ENCODE measurements at places on chromosomes 4 and X.
A peak's percentile ranks its signal among the peaks of the same experiment; 100 is the strongest.

GRCh38 chrX:94121799-94122198 is 447.8 kb downstream of the FAM133A start:
- DNase-seq = no peak

GRCh38 chrX:148930206-148930729 is 429.9 kb downstream of the AFF2 start:
- no peak for DNase-seq

- no peak for DNase-seq
Observed at GRCh38 chr4:107366016-107366735, 330.1 kb upstream of the DKK2 start.

- DNase-seq = no peak
Observed at GRCh38 chr4:126969360-126970235, 663.2 kb upstream of the INTU start.

GRCh38 chr4:75071317-75071716 is 138.4 kb downstream of the PARM1 start:
- no peak for DNase-seq

DNA sequence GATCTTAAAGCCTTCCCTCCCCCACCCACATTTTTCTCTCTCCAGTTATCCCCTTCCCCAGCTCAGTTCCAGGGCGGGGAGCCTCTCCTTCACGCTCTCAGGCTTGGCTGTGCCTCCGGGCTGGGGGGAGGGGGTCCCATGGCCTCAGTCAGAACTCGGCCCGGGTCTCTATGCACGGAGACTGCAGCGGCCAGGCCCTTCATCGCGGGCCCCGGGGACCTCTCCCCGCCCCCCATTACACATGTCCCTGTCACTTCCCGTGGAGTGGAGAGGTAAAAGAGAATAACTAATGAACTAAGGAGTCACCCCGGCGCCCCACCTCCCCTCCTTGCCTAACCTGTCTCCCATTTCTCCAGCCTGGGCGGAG is 838 bp upstream of the PRICKLE3 start:
- DNase-seq = no peak

GRCh38 chr4:102404431-102404969 is 59.2 kb upstream of the SLC39A8 start:
- no peak for DNase-seq

GRCh38 chrX:19792412-19792811 is 95.0 kb downstream of the SH3KBP1 start:
- no peak for DNase-seq

- DNase-seq = no peak
Observed at GRCh38 chrX:120690941-120691340, 61.1 kb upstream of the C1GALT1C1 start.

DNA sequence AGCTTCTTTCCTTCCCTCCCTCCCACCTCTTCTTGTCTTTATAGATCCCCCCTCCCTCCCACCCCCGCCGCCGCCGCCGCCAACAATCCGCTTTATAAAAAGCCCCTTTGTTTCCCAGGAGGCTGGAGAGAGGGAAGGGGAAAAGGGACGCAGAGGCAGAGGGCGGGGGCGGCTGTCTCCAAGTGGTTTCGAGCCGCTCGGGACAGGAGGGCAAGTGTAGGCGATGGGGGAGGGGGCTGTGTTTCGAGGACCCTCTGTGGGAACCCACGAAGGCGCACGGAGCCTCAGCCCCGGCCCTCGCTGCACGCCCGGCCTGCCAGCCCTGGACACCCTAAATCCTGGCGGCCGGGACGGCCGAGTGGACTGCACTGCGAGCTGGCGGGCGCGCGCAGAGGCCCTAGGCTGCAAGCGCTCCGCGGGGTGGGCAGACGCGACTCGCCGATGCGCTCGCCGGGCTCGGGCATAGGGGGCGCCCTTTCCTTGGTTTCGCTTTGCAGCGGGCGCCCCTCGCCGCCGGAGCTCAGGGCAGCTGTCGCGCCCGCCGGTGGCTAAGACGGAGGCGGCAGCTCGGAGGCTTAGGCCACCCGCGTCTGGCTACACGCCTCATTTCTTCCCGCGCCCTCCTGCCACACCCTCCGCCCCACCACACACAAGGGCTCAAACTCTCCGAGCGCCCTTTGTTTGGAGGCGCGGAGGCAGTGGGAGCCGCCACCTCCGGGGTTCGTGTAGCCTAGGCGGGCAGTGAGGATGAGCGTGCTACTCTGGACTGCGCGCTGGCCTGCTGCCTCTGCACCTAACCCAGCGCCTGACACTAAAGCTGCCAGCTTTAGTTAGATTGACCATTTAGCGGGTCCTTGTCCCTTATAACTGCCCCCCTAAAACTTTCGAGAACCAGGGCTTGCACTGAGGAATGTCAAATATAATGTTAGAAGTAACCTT is 2.2 kb downstream of the MAMLD1 start:
- DNase-seq = peak; percentile 68

GRCh38 chr4:179095585-179096221 is 1653.5 kb upstream of the AGA start:
- peak; percentile 20 for DNase-seq

- no peak for DNase-seq
Observed at GRCh38 chrX:133598601-133599335, 183.5 kb upstream of the GPC4 start.

GRCh38 chr4:77731656-77732055 is 87.5 kb downstream of the CNOT6L start:
- no peak for DNase-seq

GRCh38 chrX:40748977-40749376 is 13.6 kb upstream of the MED14 start:
- no peak for DNase-seq

DNA sequence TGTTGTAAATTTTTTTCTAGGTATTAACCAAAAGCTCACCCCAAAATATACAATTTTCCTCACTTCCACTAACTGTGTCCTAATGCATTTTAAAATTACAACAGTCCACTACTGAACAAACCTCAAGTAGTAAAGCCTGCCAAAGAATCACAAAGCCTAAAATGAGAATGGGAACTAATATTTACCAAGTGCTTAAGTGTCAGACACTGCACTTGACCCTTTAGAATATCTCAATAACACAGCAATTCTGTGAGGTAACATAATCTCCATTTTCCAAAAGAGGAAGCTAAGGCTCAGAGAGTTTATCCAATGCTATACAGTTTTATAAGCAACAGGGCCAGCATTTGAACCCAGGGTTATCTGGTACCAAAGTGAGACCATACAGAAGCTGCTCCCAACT is 4.9 kb downstream of the SLC9A7 start:
- DNase-seq = no peak

GRCh38 chrX:136711147-136711546 is 63.2 kb downstream of the CD40LG start:
- DNase-seq = peak; percentile 48

Measured in heart left ventricle (tissue), 16 donors.